Activated B cell treated with CpG ODN at 0.5 μM for 24 hours (primary cell): ENCODE measurements at places on chromosomes 6 and 20. TPM values are rescaled to one million over a fixed set of nuclear protein-coding genes. Genes with fewer than 3 reads are reported as not detected.

DNA sequence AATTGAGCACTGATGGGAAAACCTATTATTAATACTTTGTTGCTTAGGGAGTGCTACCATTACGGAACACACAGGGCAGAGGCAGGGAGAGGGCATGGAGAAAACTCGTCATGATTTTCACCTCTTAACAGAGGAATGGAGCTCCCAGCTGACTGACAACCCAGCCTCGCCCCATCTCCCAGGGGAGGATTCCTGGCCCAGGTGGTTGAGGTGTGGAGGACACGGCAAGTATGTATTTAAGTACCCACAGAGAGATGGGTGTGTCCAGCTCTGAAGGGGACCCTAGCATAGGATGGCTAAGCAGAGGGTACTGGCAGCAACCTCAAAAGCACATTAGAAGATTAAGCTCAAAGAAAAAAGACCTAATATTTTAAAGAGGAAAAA, 261.9 kb upstream of the MOCS1 start:
- no peak overlapping the region for H3K27ac ChIP-seq
- H3K4me3 ChIP-seq: no peak overlapping the region
- H3K27me3 ChIP-seq: no peaks in the 10 kb centered on the region

ENPP5 gene
- total RNA-seq: 0.44 and 0.71 TPM in 2 replicates

DNA sequence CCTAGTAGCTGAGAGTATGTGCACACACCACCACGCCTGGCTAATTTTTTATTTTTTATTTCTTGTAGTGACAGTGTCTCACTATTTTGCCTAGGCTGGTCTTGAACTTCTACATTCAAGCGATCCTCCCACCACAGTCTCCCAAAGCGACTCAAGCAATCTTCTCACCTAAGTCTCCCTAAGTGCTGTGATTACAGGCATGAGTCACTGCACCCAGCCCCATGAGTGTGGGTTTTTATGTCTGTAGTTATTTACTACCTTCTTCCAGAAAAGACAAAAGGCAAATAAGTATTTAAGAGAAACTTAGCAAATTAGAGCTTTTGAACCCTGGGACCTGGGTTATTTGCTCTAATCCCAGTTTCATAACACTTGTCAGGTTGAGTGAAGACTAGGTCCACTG, 92.3 kb upstream of the HCRTR2 start:
- no peak overlapping the region for H3K4me3 ChIP-seq
- no peaks in the 10 kb centered on the region for H3K36me3 ChIP-seq
- no peaks in the 10 kb centered on the region for H3K4me1 ChIP-seq
- H3K27ac ChIP-seq: no peak overlapping the region

GRCh38 chr6:36443471-36444428, 950 bp downstream of the KCTD20 start:
- peaks cover 20% of the 10 kb centered on the region for H3K36me3 ChIP-seq
- H3K4me1 ChIP-seq: peaks cover 48% of the 10 kb centered on the region
- no peak for DNase-seq
- no peaks in the 10 kb centered on the region for H3K27me3 ChIP-seq
- H3K4me3 ChIP-seq: peak overlapping the region; percentile 98
